SK-N-MC (cell line): ENCODE measurements at places on chromosomes 6 and 20.

DNA sequence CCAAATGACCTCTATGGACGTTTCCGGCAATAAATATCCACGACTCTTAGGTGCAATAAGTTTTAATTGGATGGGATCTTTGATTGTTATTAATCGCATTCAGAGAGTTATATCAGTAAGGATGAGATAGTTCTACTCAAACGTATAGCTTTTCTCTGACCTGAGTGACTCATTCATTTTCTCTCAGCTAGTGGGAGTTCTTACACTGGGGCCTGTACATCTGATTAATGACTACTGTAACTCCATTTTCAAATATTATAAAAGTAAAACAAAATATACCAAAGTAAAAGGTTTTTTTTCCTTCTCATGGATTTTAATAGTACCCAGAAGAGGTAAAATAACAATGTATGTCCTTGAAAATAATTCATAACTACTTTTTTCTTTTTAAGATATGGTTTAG is 41.1 kb upstream of the SAMD5 start:
- DNase-seq: no peak

GRCh38 chr6:77341058-77341986 is 122.0 kb downstream of the HTR1B start:
- DNase-seq: no peak

DNA sequence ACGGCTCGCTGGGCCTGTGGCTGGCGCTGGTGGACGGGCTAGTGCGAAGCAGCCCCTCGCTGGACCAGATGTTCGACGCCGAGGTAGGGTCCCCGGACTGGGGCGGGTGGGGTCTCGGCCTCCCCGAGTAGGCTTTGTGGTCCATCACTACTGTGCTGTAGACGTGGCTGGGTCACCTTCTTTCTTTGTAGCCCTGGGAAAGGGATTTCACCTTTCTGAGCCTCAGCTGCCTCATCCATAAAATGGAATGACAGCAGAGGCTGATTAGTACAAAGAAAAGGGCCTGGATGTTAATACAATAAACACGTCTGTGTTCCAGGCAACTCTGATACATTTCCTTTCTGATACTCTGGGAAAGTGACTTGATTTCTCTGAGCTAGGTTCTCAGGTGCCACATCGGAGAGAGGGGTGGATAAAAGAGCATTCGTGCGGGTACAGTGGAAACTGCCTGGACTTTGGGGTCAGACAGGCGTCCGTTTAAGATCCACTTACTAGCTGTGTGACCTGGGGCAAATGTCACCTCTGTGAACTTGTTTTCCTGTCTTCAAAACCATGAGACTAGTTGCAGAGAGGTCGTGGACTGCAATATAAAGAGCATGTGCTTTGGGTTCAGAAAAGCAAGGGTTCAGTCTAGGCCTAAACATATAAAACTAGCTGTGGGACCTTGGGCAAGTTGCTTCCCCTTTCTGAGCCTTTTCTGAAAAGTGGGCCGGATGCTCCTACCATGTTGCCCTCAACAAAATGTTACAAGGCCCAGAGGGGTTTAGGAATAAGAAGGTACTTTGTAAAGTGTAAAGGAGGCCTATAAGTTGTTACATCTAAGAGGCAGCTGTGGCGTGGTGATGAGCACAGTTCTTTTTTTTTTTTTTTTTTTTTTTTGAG is 896 bp downstream of the SYS1 start:
- no peak for DNase-seq

DNA sequence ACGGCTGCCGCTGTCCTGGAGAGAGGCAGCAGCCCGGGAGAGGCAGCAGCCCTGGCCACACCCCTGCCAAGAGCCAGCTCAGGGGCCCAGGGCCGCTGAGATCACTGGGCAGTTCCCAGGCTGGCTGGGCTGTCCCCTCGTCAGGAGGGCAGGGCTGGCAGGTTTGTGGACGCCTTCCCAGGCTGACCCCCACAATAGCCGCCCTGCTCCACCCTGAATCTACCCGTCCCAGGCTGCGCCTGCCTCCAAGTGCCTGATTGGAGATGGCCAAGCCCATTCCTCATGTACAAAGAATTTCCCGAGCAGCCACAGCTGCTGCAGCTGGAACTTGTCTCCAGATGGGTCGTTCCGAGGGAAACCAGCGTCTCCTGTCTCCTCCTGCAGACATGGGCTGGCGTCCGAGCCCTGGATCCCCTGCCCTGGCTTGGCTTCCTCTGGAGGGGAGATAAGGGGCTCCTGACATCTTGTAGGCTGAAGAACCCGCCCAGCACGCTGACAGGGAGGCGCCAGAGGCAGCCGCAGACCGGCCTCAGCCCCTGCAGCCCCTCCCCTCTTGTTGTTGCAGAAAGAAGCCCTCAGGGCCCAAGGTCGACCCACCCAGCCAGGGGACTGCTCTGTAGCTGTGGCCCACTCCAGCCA is 9.4 kb upstream of the GATA5 start:
- no peak for DNase-seq

GRCh38 chr20:62929051-62929538 is 2.8 kb upstream of the DIDO1 start:
- no peak for DNase-seq

DNA sequence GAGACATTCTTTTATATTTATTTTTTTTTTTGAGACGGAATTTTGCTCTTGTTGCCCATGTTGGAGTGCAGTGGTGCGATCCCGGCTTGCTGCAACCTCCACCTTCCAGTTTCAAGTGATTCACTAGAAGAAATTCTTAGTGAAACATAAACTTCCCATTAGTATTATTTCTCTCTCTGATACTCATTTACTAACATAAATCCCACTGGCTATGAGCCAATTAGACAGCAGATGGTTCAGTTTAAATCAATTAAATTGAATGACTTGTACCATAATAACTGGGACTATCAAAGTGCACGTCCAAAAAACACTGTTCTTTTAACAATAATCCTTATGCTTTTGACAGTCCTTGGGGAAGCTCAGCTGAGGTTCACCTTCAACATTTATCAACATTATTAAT is 111.2 kb upstream of the PTCHD4 start:
- DNase-seq: no peak

DNA sequence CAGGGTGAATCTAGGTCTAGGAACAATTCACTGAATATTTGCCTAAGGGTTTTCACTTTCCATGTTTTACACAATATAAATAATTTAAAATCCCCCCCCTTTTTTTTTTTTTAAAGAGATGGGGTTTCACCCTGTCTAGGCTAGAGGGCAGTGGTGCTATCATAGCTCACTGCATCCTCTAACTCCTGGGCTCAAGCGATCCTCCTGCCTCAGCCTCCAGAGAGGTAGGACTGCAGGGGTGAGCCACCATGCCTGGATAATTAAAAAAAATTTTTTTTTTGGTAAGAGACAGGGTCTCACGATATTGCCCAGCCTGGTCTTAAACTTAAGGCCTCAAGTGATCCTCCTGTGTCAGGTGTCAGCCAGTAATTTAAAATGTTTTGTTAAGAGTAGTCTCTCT is 17.8 kb downstream of the QKI start:
- DNase-seq: no peak

- no peak for DNase-seq
Observed at GRCh38 chr6:93964321-93964720, 545.0 kb upstream of the EPHA7 start.

DNA sequence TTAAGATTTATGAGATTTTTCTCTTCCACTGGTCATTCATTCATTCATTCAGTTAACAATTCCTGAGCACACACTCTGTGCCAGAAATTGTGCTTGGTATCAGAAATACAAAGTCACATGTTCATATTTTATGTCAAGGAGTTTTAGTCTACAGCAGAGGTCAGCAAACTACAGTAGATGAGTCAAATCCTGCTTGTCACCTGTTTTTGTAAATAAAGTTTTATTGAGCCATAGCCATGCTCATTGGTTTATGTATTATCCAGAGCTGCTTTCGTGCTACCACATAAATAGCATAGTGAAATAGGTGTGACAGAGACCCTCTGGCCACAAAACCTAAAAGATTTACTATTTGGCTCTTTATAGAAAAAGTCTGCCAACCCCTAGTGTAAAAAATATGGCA is 46.8 kb downstream of the THEMIS start:
- DNase-seq: no peak

GRCh38 chr20:24303393-24304170 is 165.8 kb upstream of the SYNDIG1 start:
- DNase-seq: no peak

- DNase-seq: no peak
Observed at GRCh38 chr20:47665221-47665991, 119.9 kb downstream of the SULF2 start.

DNA sequence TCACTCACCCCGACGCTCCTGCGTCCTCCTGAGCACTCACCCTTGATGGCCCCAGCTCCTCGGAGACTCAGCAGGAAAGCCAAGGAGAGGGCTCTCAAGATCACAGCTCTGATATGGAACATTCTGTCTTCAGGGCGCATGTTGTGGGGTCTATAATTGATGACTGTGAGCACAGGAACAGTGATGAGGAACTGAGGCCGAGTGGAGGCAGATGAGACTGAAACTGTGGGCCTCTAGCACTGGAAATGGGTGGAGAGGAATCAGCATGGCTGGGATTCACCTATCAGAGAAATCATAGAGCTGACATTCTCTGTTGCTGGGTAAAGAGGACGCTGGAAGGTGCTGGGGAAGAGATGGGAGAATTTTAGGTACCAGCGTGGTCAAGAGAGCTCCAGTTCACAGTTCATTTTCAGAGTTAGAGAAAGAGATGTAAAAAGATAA is at the start of gene HLA-DPA1:
Gene HLA-DPA1 (minus strand): TSS at position 219 of the 441 bp plus-strand sequence.
- DNase-seq: no peak

- no peak for DNase-seq
Observed at GRCh38 chr20:1775117-1775516, 117.5 kb upstream of the SIRPG start.

DNA sequence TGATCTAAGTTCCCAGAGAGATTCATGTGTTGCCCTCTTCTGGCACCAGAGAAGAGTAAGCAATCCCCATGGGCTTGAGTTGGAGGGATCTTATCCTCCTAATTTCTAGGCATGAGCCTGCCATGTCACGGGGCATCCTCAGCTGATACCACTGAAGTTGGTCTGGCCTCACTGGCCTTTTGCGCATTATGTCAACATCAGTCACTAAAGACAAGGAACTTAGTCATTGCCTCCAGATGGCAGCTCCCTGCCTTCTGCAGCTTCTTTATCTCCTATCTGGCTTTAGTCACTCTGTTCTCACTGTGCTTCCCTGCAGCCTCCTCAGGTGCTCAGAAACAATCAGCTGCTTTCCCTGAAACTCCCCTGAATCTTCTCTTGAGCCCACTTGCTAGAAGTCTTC is 312.2 kb downstream of the ADGRG6 start:
- no peak for DNase-seq

- peak; percentile 73 for DNase-seq
Observed at GRCh38 chr6:92559003-92559402, 860.4 kb downstream of the EPHA7 start.

GRCh38 chr20:40908309-40908708 is 120.3 kb upstream of the TOP1 start:
- no peak for DNase-seq

DNA sequence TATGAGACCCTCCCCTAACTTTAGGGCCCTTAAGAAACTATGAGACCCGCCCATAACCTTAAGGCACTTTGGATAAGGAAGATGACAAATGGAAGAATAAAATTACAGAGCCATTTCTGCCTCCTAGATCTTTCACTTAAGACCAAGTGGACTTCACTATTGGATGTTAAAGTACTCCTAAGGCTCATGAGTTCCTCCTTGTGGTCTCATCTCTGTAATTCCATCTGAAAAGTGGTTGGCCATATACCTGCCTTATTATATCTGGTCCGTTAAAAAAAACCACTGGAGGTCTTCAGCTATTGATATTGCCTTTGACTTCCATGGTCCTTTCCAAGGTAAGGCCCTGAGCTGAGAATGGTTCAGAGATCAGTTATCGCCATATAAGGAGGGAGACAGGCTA is 310.3 kb downstream of the EYA4 start:
- DNase-seq: no peak

- DNase-seq: no peak
Observed at GRCh38 chr20:25017257-25017803, 24.8 kb upstream of the APMAP start.

DNA sequence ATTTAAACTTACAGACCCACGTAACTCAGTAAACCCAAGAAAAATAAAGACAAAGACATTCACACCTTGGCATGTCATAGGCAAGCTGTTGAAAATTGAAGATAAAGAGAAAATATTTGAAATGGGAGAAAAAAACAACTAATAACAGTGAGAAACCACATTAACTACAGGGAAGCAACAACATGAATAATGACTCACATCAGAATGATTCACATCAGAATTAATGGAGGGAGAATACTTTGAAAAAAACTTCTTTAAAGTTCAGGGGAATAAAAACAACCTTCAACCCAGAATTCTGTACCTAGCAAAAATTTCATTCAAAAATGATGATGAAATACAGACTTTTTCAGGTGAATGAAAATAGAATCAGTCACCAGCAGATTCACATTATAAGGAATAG is 32.9 kb upstream of the SLC22A3 start:
- no peak for DNase-seq
